Adrenal gland (tissue), 19 donors: ENCODE measurements at places on chromosomes 3 and 15.
A peak's percentile ranks its signal among the peaks of the same experiment; 100 is the strongest.

DNA sequence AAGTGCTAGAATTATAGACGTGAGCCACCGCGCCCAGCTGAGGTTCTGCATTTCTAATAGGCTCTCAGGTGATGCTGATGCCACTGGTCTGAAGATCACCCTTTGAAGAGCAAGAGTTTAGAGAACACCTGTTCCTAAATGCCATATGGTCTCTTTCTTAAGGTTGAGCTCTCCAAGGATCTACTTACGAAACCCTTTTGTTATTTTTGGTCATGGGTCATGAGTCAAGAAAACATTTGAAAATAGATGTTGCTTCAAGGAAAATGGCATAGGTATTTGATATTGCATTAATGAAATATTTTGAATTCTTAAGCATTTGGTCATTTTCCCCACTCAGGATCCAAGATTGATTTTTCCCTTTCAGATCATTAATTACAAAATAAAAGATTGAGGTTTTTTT lies 74.7 kb upstream of the SOX2 start:
- no peak for DNase-seq

DNA sequence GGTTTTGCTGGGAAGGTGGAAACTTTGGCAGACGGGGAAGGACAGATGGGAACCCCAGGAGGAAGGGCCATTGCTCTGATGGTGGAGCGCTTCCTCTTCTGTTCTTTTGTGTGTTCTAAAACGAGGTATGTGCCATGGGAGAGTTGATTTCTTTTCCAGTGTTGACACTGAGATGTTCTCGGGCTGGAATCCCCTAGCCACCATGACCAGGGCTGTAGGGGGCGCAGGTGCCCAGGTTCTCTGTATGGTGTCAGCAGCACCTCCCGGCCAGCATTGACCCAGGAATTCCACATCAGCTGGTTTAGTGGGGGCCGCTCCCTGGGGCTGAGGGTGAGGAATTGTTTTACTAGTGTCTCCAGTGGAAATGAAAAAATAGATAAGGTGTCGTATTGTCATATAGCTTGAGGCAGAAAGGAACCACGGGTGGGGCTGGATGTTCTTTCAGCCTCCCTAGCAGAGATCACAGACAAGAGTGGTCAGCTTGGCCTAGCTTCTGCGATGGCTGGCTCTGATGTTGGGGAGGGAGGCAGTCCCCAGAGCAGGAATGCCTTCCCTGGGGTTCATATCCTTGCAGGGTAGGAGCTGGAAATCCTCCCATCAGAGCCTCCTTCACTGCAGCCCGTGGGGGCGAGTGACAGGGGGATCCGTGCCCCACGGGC lies 34.2 kb upstream of the ACAD9 start:
- no peak for DNase-seq

- DNase-seq: peak; percentile 83
Observed at GRCh38 chr3:32401556-32402081, 10.0 kb downstream of the CMTM7 start.

DNA sequence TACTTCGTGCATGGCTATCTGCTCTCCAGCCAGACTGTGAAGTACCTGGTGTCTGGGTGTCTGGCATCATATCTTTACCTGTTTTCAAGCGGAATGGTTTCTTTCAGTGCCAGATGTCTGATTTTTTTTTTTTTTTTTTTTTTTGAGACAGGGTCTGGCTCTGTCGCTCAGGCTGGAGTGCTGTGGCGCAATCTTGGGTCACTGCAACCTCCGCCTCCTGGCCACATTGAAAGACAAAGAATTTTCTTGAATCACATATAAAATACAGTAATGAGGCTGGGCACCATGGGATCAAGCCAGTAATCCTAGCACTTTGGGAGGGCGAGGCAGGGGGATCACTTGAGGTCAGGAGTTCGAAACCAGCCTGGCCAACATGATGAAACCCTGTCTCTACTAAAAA lies 2.8 kb upstream of the MESP1 start:
- DNase-seq: no peak

- peak; percentile 73 for DNase-seq
Observed at GRCh38 chr3:150545419-150546225, 674 bp downstream of the SERP1 start.

DNA sequence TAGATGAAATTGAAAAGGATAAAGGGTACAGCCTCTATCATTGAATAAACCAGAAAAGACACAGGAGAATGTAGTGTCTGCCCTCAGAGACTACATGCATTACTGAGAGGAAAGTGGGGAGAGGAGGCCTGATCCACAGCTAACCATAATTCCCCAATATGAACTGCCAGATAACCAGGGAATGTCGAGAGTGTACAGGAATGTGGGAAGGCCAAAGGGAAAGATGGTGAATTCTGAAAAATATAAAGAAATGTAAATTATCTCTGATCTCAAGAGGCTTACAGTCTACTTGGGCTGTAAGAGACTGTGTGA lies 22.3 kb downstream of the MYO1E start:
- DNase-seq: no peak

GRCh38 chr15:73317651-73318462 lies 50.9 kb downstream of the HCN4 start:
- no peak for DNase-seq
